Right atrium auricular region (tissue), 2 donors: ENCODE measurements at places on chromosomes 2 and 18. TPM values are rescaled to one million over a fixed set of nuclear protein-coding genes. Genes with fewer than 3 reads are reported as not detected.

DNA sequence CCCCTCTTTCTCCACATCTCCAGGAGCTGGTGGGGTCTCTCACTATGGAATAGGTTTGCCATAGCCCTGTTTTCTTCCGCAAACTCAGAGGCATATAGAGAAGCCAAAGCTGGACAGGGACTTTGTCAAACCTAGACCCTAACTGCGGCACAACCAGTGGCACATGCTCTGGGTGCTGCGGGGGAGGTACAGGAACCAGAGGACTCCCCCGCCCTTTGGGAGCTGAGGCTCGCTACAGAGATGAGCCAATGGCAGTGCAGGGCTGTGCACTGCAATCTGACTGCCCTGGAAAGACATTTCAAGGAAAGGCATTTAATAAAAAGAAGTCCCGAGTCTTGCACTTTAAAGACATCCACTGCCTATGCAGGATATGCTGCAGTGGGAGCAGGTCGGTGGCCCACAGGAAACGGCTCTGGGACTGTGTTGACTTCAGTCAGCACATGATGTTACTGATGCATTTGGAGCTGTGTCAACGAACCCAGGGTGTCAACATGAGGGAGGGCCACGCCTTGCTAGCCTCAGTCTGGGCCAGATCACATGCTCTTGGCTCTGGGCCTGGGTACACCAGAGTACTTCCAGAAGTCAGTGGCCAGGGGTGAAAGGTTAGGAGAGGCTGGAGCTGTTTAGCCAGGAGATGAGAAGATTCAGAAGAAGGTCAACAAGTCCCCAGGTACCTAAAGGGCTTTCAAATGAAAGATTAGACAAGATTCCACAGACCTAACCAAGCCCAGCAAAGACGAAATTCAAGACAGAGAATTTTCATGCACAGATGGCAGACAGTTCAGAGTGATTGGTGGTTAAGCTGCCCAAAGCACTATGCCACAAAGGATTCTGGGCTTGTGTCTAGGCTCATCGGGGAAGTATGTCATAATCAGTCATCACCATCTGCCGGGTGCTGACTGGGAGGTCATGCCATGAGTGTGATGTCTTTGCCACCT lies 8.2 kb downstream of the SLC35F6 start:
- DNase-seq, result peak; percentile 99

DNA sequence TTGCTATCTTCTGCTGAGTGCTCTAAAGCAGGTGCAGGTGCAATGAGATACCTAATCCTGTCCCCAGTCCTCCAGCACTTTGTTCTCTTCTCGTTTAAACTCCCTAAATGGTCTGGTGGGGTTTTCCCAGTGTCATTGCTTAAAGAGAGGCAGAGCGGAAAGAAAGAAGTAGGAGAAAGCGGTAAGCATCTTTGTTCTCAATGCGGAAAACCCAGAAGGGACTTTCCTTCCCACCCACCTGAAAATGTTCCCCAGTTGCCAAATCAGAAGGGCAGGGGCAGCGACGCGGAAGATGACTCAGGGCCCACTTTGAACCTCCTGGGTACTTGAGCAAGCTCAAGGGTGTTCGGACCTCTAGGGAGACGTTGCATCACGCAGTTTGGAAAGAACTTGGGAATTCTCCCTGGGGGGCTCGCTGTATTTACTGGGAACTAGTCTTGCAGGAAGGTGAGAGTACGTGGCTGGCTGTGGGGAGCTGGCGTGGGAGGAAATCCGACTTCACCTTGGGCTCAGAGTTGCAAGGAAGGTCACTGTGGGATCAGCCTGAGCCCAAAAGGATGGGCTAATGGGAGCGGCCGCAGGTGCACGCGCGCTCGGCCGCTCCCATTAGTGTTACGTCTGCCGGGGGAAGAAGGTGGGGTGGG lies 589 bp upstream of the SGPP2 start:
- DNase-seq, result no peak

GRCh38 chr18:34957119-34957863 lies 83.9 kb upstream of the MAPRE2 start:
- no peak for DNase-seq

DNA sequence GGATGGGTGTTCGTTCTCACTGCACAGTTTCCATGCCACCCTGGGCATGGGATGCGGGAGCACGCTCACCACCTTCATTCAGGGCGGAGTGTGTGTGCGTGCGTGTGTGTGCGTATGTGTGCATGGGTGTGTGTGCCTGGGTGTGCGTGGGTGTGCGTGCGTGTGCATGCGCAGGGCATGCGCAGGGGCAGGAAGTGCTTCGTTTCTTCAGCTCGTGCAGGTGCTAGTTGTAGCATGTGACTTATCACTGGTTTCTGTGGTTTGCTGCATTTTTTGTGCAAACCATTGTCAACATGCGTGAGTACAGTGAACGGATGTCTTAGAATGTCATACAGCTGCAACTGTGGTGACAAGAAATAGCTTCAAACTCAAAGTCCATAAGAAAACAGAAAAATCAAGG lies 179.5 kb downstream of the PTGR3 start:
- no peak for DNase-seq

GRCh38 chr18:26806224-26806623 lies 59.3 kb downstream of the AQP4 start:
- DNase-seq, result no peak

DNA sequence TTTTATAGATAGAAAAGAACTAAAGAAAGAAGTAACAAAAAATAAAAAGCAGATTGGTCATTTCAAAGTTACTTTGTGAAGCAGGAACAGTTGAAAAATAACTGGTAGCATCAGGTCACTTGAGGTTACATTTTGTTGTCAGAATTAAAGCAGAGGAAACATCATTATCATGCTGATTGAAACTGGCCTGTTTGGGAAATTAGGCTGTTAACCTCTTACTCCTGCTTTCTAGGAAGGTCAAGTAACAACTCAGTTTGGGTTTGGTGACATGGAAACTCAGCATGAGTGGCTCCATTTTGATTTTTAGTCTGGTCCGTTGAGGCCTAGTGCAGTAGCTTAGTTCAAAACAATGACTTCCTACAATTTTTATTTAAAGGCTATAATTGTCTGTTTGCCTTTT lies 1383.5 kb downstream of the DPP10 start:
- DNase-seq, result no peak

- DNase-seq, result no peak
Measured at GRCh38 chr2:67646714-67647333, 249.7 kb downstream of the ETAA1 start.

DNA sequence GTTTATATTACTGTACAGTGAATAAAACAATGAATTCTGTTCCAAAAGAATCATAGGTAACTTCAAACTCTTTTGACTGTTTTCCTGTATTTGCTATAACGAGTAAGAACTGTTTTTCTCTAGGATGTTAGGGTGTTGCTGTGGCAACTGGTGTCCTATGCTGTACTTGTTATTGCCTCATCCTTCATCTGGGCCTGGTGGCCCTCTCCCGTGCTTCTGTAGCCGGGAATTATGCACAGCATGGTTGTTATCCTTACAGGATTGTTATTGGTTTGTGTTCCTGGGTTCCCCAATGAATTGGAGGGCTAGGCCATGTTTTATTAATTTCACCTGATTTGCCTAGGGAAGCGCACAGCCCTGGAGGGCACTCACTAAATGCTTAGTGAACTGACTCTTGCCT lies 279.2 kb downstream of the PTPRM start:
- no peak for DNase-seq

GRCh38 chr2:134080386-134081089 lies 173.3 kb upstream of the MGAT5 start:
- no peak for DNase-seq

PKDCC gene
- total RNA-seq, result 128 TPM

ITGB6 gene
- total RNA-seq, result 0.30 TPM
